ENCODE measurements at places on chromosomes 3 and 15.

GRCh38 chr3:185280572-185281365, 26.9 kb upstream of the EHHADH start:
- peak; percentile 66 for DNase-seq

- DNase-seq, result no peak
Observed at GRCh38 chr3:156148946-156149381, 28.6 kb downstream of the KCNAB1 start.

GRCh38 chr3:175914785-175915184, 1055.7 kb downstream of the NAALADL2 start:
- DNase-seq, result no peak

GRCh38 chr3:133840055-133840737, 34.6 kb downstream of the SRPRB start:
- no peak for DNase-seq

- DNase-seq, result peak; percentile 94
Observed at GRCh38 chr15:89662893-89663626, 7.8 kb upstream of the KIF7 start.

GRCh38 chr3:127145266-127145665, 47.7 kb upstream of the PRR23E start:
- no peak for DNase-seq

DNA sequence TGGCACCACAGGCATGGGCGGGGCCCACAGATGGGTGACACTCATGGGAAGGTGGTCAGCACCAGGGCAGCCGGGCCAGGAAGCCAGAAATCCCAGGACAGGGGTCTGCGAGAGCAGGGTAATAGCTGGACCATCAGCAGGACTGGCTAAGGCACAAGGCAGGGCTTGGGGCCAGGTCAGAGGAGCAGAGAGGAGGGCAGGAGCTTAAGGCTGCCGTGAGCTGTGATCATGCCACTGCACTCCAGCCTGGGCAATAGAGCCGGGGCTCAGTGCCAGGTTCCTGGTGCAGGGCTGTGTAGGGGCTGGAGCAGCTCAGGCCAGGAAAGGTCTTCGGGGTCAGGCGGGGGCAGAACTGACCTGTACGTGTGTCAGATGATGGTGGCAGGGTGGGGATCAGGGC, 64.2 kb upstream of the LINGO1 start:
- DNase-seq, result no peak

DNA sequence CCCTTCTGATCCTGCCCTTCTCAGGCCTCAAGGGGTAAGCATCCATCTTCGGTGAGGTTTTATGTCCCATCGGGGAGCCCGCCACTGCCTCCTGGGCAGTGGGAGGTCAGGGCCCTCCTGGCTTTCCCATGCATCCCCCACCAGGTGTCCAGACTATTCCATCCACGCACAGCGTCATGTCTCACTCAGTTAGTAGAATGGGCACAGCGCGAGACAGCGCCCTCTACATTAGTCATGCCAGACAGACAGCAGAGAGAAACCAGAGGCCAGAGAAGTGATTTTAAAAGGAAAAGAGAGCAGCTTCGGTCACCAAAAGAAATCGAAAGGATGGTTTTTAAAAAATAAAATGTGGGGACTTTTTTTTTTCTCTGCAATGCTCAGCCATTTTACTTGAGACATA, 49.8 kb downstream of the ZDHHC3 start:
- DNase-seq, result no peak

DNA sequence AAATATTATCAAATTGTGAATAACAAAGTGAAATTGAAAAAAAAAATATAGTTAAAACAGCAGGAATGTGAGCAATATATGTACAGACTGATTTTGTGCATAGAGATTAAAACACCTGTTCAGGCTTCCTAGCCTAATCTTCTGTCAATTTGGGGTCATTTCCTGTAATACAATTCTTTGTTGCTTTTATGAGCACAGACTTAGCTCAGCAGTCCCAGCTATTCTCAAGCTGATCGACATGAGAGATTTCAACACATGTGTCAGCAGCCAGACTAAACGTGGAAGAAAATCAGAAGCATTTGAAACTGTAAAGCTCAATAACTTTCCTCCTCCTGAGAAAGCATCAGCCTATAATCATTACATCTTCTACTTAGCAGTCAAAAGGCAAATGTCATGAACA, 1.6 kb upstream of the FHIT start:
- DNase-seq, result no peak

- no peak for DNase-seq
Observed at GRCh38 chr3:59970376-59970775, 920.6 kb upstream of the CFAP20DC start.

DNA sequence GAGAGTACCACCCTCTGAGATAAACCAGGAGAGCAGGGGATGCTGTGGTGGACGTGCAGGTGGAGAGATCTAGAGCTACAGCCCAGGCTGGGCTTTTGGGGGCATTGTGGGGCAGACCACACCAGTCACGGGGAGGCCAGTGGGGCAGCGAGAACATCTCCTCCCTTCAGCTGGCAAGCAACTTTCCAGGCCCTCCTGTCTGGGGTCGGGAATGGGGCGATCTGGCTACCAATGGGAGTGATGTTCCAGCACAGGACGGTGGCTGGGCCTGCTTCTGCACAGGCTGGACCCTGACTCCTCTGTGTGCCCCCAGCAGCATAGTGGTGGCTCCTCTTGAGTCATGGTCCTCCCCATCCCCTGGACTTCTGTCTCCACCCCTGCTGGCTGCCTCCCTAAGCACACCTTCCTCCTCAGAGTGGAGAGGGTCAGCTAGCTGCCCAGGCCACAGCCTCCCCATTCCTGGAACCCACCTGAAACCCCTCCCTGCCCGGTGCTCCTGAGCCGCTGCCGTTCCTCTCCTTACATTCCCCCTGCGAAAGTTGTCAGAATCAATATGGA, 16.1 kb downstream of the IRAK2 start:
- no peak for DNase-seq

DNA sequence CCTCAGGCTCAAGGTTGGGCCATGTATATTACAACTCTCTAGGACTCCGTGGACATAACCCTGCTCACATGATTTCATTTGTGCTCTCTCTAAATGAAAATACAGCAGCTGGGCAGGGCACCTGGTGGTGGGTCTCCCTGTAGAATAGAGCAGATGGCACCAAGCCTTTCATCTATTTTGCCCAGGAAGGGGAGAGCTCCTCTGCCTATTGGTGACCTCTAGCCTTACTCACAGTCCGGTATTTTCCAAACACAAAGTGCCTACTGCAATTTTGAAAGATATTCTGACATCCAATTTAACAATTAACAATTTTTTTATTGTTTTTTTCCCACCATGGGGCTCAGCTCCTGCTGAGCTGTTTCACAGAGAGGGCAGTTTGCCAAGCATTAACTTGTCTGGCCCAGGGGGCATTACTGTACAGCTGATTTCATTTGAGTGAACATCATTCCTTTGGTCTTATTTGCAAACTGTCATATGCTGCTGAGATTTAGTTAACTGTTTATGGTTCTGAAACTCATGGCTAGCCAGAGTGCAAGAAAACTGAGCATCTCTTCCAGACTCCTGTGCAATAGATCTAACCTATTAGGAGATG, 474.0 kb downstream of the EPHB1 start:
- DNase-seq, result no peak

DNA sequence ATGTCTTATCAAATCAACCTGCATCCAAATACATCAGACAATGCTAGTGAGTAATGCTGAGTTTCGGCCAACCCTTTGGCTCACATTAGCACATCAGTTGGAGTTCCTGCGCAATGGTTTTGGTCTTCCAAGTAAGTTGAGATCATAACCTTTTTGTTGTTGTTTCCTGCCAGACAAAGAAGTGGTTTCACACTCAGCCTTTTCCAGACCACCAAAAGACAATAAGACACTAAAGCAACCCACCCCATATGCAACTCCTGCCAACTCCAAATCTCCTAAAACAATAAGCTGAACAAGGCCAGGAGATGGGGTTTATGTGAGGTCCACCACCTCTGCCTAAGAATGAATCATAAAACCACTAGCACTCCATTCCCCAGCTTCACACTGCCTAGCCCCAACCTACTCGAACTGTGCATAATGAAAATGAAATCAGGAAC, 177.0 kb downstream of the ERC2 start:
- peak; percentile 86 for DNase-seq

DNA sequence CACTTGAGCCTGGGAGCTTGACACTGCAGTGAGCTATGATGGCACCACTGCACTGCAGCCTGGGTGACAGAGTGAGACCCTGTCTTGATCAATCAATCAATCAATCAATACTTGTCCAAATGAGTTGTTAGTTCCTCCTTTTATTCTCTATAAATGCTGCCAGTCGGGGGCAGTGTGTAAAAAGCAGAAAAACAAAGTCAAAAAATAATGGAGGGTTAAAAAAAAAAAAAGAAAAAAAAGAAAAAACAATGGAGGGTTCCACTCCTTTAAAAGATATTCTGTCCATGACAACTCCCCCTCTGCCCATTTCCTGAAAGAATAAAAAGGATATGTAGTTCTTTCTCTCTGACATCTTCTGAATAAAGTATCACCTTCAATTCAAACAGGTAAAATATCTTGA, 1068.6 kb downstream of the FHIT start:
- no peak for DNase-seq

- peak; percentile 30 for DNase-seq
Observed at GRCh38 chr3:161500068-161500796, 3.6 kb downstream of the OTOL1 start.

GRCh38 chr3:36906504-36907149, 38.2 kb downstream of the TRANK1 start:
- no peak for DNase-seq

- peak; percentile 45 for DNase-seq
Observed at GRCh38 chr3:143000528-143000927, 842 bp upstream of the U2SURP start.

GRCh38 chr3:72126441-72127223, 341.7 kb upstream of the PROK2 start:
- no peak for DNase-seq

GRCh38 chr3:167787440-167787839, 51.9 kb downstream of the SERPINI1 start:
- no peak for DNase-seq

DNA sequence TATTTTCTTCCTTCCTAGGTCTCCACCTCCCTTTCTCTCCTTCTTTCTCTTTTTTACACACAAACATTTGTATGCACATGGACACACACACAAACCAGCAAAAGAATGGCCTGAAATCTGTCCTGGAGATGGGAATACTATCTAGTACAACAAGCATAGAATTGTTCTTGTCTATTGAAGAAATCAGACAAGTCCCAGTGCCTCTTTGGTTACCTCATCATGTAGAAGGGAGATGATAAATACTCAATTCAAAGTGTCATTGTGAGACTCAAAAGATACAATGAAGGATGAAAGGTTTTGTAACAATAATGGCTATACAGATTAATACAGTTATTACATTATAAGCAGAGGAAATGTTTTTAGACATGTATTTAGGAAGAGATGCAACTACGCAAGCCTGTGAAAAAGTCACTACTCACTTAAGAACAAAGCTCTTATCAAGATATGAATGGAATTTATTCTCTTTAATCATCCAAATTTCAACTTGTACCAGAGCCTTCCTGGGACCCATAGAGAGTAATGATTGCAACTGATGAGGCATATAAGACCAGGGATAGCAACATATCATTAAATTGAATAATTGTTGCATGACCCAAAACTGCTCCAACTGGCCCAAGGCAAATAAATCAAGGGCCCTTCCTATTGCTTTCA, 43.2 kb downstream of the P3H2 start:
- DNase-seq, result no peak

- DNase-seq, result no peak
Observed at GRCh38 chr3:153911116-153911515, 210.1 kb upstream of the ARHGEF26 start.

DNA sequence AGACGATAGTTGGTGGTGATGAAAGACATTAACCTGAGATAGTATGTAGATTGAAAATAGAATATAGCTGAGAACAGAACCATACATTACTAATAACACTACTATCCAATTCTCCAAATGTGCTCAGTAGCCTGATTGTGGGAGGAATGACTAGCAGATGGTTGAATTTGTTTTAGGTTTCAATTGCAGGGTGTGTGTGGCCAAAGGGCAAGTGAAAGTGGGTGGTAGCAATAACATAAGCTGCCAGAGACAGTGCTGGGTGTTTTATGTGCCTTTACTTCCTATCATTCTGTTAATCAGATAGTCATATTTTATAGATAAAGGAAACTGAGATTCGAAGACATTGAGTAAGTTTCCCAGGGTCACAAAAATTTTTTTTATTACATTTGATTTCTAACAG, 249.5 kb upstream of the ARL6 start:
- no peak for DNase-seq

GRCh38 chr3:128969993-128970739, 23.7 kb downstream of the CFAP92 start:
- DNase-seq, result peak; percentile 55

DNA sequence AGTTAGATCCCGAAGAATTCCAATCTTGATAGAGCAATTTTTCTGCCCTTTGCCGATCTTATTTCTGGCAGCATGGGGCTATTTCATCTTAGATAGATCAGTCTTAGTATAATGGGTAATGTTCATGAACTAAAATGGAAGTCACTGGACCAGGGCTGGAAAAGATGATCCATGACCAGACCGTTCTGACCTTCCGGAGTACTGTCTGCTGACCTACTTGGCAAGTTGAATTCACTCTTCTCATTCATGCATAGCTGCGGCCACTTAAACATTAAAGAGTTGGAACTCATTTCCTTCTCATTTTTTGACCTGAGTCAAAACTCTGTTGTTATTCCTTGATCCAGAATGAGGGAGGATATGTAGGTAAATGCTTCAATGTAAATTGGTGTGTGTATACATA, 32.5 kb downstream of the GMNC start:
- DNase-seq, result no peak

- no peak for DNase-seq
Observed at GRCh38 chr3:56939834-56940233, 120.6 kb upstream of the SPATA12 start.

GRCh38 chr3:16940769-16941700, 56.3 kb downstream of the PLCL2 start:
- no peak for DNase-seq

- DNase-seq, result no peak
Observed at GRCh38 chr3:61682671-61683548, 121.5 kb downstream of the PTPRG start.

DNA sequence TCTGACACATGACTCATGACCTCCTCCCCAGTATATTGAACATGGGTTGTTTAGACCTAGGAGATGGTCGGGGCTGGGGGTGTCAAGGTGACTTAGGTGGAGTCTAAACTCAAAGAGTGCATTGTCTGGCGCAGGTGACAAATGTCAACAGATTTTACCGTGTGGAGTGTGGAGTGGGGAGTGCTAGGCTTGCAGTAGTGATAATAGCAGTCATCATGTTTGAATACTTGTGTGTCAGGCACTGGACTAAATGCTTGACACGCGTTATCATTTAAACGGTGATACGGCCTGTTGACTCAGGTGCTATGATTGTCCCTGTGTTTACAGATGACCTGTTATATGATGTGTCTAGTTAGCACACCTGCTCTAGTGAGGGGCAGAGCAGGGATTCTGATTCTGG, 30.8 kb downstream of the MUC20 start:
- no peak for DNase-seq
